Glutamatergic neuron (in vitro differentiated cells): ENCODE measurements at places on chromosomes 1 and 21. TPM values are rescaled to one million over a fixed set of nuclear protein-coding genes. Genes with fewer than 3 reads are reported as not detected.

CDCA8 gene
- total RNA-seq = 10.4 TPM

PTGFR gene
- total RNA-seq = not detected

DYNLT4 gene
- not detected for total RNA-seq

RIIAD1 gene
- total RNA-seq = 3.8 TPM

NKAIN1 gene
- 263 TPM for total RNA-seq

LRRC38 gene
- not detected for total RNA-seq

CLCA2 gene
- total RNA-seq = not detected

NRIP1 gene
- total RNA-seq = 51.5 TPM

TSPAN1 gene
- 2.3 TPM for total RNA-seq
